Neural progenitor cell (in vitro differentiated cells): ENCODE measurements at places on chromosomes 5 and 9. TPM values are rescaled to one million over a fixed set of nuclear protein-coding genes. Genes with fewer than 3 reads are reported as not detected.

DNA sequence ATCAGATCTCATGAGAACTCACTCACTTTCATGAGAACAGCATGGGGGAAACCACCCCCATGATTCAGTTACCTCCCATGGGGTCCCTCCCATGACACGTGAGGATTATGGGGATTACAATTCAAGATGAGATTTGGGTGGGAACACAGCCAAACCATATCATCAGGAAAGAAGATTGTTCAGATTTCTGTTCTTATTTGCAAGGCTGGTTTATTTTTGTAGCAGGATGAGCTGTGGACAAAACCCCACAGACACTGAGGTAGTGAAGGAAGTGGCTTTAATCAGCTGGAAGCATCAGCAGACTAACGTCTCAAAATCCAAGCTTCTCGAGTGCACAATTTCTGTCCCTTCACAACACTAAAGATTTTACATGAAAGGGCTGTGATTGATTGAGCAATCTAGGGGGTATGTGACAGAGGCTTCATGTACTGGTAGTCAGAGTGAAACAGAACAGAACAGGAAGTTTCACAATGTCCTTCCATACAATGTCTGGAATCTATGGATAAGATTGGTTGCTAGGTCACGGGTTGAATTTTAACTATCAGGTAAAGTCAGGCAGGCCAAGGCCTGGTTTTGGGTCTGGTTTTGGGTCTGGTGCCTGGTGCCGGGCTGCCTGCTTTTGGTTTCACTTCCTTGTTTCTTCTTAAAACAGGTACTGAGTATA, 91.3 kb upstream of the ZNF366 start:
- H3K4me1 ChIP-seq: peaks cover 12% of the 10 kb centered on the region
- H3K27ac ChIP-seq: no peak overlapping the region
- no peak for DNase-seq

DNA sequence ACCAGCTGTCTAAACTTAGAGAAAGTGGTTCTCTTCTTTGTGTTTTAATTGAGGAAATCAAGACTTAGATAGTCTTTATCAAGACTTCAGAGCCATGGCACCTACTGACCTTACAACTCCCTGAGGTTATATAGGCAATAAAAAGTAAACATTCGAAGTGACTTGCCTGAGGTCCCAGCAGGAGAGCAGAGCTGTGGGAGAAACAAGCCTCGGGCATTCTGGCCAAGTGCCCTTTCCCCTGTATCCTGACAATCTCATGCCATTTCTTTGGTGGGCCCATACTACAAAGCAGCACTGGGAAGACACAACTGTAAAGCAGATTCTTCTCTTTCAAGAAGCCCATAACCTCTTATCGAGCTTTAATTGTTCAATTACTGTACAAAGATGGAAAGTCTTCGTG, 23.1 kb downstream of the FREM1 start:
- H3K27ac ChIP-seq: no peak overlapping the region
- DNase-seq: no peak
- no peak overlapping the region for H3K4me3 ChIP-seq
- no peaks in the 10 kb centered on the region for H3K4me1 ChIP-seq
- no peaks in the 10 kb centered on the region for H3K36me3 ChIP-seq

GRCh38 chr5:20469792-20470191, 481.8 kb upstream of the CDH18 start:
- no peaks in the 10 kb centered on the region for H3K36me3 ChIP-seq
- no peak for DNase-seq
- no peak overlapping the region for H3K27ac ChIP-seq

GRCh38 chr9:127059765-127060361, 62.6 kb downstream of the ANGPTL2 start:
- no peaks in the 10 kb centered on the region for H3K36me3 ChIP-seq
- H3K27me3 ChIP-seq: no peaks in the 10 kb centered on the region
- peaks cover 3% of the 10 kb centered on the region for H3K4me1 ChIP-seq
- DNase-seq: no peak
- H3K4me3 ChIP-seq: no peak overlapping the region

The PCDHB3 gene
- 5.6 and 6.7 TPM in 2 replicates for total RNA-seq

The LECT2 gene
- not detected in 2 replicates for total RNA-seq

The NR5A1 gene
- total RNA-seq: 1.0 and 3.3 TPM in 2 replicates

The SH3RF2 gene
- total RNA-seq: 0.36 and 2.4 TPM in 2 replicates

The MACIR gene
- 22.5 and 26.3 TPM in 2 replicates for total RNA-seq
